ENCODE measurements at places on chromosomes 2 and 18.

DNA sequence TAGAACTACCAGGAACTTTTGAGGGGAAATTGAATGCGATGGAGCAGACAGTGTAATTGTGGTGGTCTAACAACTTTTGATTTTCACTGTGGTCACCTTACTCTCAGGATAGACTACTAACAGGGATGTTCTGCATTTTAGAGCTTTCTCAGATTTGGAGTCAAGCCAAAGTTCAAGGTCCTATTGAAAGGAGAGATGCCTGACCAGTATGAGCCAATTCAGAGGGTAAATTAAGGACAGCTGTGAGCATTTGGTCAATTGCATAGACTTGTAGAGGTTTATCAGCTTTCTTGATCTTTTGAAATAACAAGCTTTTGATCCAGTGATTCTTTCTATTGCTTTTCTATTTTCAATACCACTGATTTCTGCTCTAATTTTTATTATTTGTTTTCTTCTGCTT is 1095.7 kb upstream of the CNTNAP5 start:
- DNase-seq, result no peak

DNA sequence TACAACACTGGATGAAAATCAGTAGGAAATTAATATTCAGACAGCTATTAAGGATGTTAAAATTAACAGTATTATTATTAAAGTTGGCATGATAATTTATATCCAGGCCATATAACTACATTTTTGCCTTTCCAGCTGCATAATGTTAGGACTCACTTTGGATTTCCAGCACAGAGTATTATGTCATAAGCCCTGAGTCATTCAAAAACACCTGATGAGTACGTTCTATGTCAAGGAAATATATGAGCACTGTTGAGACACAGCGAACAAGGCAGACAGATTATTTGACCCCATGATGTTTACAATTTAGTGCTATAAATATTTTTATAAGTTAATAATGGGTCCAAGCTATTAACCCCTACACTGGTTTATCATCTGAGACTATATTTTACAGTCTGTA is 59.8 kb upstream of the RIT2 start:
- no peak for DNase-seq

DNA sequence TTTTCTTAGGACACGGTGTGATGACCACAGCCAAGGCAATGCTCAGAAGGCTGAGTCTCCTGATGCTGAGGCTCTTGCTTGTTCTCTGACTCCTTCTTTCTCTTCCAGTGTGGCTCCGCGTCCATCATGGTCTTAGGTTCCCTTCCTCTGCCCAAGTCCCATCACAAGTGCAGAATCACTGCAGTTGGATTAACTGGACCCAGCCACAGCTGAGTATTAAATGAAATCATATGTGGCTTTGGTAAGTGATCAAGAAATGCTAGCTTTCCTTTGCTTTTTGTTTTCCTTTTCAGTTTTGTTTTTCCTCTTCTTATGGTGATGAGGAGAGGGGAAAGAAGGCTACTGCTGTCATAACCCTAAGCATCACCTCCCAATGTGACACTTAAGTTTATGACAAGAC is 375.8 kb downstream of the INSIG2 start:
- DNase-seq, result no peak

- no peak for DNase-seq
Observed at GRCh38 chr2:158955842-158956365, 12.5 kb upstream of the TANC1 start.

DNA sequence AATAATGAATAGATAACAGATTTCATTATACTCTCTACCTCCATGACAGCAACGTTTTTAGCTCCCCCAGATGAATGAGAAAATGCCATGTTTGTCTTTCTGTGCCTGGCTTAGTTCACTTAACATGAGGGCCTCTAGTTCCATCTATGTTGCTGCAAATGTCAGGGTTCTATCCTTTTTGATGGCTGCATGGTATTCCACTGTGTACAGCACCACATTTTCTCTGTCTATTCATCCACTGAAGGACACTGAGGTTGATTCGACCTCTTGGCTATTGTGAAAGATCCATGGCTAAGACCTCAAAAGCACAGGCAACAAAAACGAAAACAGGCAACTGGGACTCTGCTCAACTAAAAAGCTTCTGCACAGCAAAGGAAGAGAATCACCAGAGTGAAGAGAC is 264.6 kb downstream of the HDAC4 start:
- no peak for DNase-seq

GRCh38 chr18:7764405-7764804 is 197.3 kb downstream of the PTPRM start:
- no peak for DNase-seq

DNA sequence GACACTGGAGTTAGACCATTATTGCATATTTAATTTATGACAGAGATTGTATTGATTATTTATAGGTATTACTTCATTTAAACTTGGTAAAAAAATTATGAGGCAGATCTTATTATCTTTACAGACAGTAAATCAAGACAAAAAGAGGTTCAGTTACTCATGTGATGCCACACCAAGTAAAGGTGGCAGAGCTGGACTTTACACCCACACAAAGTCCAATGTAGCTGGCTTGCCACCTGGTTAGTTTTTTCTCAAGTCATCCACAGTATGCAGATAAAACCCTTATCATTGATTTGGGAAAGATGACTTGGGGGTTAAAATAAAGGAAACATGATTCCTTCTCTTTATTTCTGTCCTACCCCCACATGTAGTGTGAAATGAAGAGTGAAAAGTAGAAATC is 137.2 kb downstream of the CNTNAP5 start:
- DNase-seq, result no peak

GRCh38 chr18:32683044-32683443 is 89.8 kb downstream of the KLHL14 start:
- DNase-seq, result no peak

GRCh38 chr2:240014327-240014726 is 10.8 kb downstream of the NDUFA10 start:
- DNase-seq, result no peak

- no peak for DNase-seq
Observed at GRCh38 chr18:36655930-36656329, 172.9 kb downstream of the TPGS2 start.

DNA sequence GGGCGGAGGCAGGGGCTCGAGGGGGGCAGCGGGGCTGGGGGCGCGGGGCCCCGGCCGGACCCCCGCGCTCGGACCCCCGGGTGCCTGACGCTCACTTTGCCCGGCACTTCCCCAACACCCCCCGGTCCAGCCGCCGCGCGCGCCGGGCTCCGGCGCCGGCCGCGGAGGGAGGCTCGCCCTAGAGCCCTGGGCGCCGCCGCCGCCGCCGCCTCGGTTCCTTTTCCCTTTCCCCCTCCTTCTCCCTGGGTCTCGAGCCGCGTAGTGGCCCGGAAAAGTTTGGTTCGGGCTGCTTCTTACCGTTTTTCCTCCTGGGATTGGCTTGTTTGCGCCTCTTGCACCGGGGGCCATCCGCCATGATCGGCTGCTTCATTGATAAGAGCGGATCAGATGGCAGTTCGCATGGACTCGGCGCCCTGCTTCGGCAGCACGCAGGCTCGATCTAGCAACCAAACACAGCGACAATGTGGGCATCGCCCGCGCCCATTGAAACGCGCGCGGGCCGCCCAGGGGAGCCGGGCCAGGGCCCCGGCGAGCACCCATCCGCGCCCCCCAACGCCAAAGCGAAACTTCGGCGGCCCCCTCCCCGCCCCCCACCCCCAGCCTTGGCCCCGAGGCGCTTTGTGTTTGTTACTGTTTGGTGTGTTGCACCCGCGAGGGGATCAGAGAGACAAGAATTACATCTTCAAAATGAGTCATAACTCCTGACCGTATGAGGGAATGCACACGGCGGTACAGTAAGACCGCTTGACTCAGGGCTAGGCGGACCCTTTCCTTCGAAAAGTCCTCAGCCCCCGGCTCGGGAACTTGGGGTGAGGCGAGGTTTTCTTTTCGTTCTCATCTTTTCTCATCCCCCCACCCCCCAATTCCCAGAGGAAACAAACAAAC is 2.7 kb downstream of the ZEB2 start:
- DNase-seq, result no peak

GRCh38 chr2:188659656-188660406 is 314.3 kb upstream of the COL3A1 start:
- DNase-seq, result no peak

DNA sequence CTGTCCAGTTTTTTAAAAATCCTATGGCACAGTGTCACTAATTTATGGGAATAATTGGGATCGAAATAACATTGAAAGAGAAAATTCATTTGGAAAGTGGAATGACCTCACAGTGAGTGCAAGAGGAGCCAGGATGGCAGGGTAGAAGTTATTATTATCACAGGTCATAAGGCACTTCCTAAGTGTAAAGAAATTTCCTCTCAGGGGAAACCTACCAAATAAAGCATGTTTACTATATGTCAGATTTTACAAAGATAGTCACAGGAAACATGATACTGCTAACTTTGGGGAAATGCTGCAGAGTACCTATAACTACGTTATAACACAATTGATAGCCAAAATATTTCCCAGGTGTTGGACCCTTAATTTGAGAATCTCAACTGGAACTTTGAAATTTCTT is 226.3 kb upstream of the SMAD7 start:
- no peak for DNase-seq

DNA sequence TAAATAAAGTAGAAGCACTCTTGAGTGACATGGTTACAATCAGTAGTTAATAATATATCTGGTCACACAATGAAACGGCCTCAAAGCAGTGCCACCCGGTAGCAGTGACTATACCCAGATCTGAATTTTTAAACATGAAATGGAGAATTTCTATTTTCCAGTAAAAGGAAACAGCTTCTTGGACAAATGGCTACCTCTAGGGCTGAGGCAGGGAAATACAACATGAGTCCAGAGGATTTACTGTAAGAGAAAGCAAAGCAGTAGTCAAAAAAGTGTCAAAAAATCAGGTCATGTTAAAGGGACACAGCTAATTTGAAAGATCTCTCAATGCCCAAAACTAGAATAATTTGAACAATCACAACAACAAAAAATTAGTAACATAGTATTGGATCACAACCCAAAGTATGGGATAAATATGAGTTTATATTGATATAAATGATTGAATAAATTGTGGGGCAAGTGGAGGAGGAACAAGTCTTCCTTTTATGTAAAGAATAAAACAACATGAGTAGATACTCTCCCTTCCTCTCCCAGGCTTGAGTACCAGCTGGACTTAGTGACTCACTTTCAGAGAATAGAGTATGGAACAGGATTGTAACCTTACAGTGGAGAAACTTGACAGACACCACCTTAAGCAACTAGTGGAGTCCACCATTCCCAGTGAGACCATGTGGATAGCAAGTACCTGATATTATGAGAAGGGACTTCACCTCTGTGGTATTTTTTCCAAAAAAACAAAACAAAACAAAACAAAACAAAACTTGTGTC is 180.8 kb downstream of the MBD2 start:
- DNase-seq, result no peak

- DNase-seq, result no peak
Observed at GRCh38 chr2:15814946-15815345, 125.4 kb upstream of the MYCN start.

DNA sequence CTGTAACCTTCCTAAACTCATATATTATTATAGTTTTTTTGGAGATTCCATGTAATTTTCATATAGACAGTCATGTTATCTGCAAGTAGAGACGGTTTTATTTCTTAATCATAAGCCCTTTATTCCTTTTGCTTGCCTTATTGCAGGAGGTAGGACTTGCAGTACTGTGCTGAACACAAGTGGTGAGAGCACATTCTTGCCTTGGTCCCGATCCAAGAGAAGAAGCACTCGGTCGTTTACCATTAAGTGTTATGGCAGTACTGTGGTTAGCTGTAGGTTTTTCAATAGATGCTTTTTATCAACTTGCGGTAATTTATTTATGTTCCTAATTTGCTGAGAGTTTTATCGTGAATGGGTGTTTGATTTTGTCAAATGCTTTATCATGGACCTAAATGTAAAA is 305.7 kb downstream of the DYSF start:
- DNase-seq, result no peak

- DNase-seq, result no peak
Observed at GRCh38 chr18:44761812-44762211, 81.1 kb downstream of the SETBP1 start.

DNA sequence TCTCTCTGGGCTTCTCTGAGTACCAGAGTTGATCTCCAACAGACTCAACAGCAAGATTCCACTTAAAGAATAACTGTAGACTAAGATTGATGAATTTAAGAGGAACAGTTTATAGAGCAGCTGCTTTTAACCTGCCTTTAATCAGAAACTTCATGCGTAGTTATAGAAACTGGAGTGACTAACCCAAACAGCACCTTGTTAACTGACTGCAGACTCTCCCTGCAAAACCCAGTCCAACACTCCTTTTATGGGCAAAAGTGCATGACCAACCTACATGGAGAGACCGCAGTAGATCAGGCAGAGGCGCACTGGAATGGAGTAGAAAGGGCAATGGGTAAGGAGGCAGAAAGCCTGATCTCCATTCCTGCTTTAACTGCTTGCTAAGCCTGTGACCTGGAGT is 110.6 kb downstream of the NRP2 start:
- DNase-seq, result no peak

DNA sequence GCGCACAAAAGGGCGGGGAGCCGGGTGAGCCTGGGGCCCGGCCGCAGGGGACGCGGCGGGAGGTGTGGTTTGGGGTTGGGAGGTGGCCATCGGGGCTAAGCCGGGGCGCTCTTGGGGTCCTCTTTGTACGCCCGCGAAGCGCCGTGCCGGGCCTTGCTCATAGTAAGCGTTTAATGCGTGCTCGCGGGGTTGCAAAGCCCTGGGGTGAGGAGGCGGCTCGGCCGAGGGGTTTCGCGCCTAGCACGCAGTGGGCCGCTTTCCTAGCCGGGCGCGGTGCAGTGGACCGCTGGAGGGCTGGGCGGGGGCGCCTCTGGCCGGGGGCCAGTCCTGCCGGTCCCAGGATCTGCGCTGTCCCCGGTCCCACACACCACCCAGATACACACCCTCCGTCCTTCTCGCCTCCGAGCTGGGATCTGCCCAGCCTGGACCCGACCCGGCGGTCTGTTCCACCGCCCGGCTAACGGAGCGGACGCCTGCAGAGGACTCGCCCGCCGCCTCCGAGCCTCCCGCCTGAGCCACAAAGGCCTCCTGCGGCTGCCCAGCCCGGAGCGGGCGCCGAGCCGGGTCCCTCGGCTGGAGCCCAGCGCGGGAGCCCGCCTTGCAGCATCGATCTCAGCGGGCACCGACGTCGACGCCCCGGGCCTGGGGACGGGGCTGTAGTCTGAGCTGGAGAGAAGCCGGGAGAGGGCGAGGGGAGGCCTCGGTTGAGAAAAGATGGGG is 564 bp downstream of the DPYSL5 start:
- no peak for DNase-seq

- no peak for DNase-seq
Observed at GRCh38 chr2:167853717-167854116, 393.7 kb downstream of the STK39 start.

GRCh38 chr2:199984159-199984558 is 28.8 kb downstream of the MAIP1 start:
- DNase-seq, result no peak

DNA sequence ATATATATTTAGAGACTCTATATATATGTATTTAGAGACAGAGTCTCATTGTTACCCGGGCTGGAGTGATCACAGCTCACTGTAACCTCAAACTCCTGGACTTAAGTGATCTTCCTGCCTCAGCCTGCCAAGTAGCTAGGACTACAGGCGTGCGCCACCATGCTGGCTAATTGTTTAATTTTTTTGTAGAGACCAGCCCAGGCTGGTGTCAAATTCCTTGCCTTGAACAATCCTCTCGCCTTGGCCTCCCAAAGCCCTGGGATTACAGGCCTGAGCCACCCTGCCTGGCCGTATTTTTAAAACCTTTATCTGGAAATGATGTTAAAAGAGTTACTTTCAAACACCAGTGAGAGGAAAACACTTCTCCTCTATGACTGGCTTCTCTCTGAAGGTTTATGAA is 30.9 kb upstream of the PGAP1 start:
- no peak for DNase-seq

- DNase-seq, result no peak
Observed at GRCh38 chr2:75342504-75343175, 143.3 kb upstream of the TACR1 start.

- DNase-seq, result no peak
Observed at GRCh38 chr2:75801234-75801982, 90.7 kb upstream of the GCFC2 start.

All from T-helper 1 cell (primary cell).